Stimulated activated CD4-positive, alpha-beta T cell treated with anti-CD3 and anti-CD28 coated beads, TNF-alpha, amount 100 ng/mL, for 48 hours (primary cell): ENCODE measurements at places on chromosomes 16 and 17.

- peak; percentile 75 for DNase-seq
Observed at GRCh38 chr16:66947302-66948065, 12.2 kb downstream of the CES2 start.

- DNase-seq, result no peak
Observed at GRCh38 chr16:25625620-25626019, 66.1 kb upstream of the HS3ST4 start.

- no peak for DNase-seq
Observed at GRCh38 chr16:64617836-64618476, 503.9 kb downstream of the CDH11 start.

DNA sequence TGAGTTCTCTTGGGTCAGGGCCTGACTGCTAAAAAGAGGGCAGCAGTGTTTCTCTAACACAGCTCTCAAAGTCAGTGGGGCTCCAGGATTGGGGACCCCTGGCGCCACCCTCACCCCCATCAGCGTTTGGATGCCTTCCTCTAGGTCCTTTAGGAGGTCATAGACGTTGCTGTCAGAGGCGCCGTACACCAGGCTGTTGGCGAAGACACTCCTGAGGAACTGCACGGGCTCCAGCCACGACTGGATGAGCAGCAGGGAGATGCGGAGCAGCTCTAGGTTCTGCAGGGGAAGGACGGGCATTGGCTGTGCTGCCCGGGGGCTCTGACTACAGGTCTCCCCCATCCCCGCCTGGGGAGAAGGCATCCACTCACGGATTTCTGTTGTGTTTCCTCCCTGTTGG lies 993 bp downstream of the GH1 start:
- DNase-seq, result no peak

DNA sequence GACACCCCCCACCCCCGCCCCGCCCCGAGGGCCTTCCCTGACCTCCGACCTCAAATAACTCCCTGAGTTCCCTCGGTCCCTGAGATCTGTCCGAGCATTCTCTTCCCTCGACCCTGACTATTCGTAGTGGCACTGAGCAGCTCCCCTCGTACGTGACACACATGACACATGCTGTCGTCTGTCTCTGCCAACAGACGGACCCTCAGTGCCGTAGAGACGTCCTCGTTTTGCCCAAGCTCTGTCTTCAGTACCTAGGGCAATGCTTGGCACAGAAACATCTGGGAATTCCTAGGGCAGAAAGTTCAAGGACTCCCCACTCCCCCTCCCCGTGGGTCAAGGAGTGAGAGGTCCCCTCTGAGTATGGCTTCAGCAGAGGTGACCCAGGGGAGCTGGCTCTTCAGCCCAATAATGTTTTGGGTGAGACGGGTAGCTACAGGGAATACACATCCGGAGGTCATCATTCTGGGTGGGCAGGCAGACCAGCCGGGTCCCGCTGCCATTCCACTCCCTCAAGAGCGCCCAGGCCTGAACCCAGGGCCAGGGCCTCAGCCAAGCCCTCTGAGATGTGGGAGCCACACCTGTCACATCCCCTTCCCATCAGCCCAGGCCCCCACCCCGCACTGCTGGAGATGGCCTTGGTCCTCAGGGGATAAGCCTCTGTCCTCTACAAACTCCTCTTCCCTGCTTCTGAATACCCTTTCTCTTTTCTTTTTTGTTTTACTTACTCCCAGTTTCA lies 671 bp upstream of the FADS6 start:
- no peak for DNase-seq

- no peak for DNase-seq
Observed at GRCh38 chr17:42475835-42476234, 17.2 kb downstream of the ATP6V0A1 start.

DNA sequence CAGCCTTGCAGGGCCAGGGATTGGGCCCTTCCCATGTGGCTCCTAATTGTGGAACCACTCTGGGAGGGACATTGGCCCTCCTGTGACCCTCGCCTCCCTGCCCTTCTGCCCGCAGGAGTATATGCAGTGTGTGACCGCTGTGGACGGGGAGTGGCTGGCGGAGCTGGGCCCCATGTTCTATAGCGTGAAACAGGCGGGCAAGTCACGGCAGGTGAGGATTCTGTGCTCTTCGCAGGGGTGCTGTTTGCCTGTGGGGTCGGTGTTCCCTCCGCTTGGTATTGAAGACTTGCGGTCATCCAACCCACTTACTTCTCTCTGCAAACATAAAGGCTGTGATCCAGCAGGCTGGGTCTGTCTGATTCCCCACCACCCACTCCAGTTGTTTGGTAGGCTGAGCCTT lies 15.7 kb downstream of the DHX38 start:
- no peak for DNase-seq

DNA sequence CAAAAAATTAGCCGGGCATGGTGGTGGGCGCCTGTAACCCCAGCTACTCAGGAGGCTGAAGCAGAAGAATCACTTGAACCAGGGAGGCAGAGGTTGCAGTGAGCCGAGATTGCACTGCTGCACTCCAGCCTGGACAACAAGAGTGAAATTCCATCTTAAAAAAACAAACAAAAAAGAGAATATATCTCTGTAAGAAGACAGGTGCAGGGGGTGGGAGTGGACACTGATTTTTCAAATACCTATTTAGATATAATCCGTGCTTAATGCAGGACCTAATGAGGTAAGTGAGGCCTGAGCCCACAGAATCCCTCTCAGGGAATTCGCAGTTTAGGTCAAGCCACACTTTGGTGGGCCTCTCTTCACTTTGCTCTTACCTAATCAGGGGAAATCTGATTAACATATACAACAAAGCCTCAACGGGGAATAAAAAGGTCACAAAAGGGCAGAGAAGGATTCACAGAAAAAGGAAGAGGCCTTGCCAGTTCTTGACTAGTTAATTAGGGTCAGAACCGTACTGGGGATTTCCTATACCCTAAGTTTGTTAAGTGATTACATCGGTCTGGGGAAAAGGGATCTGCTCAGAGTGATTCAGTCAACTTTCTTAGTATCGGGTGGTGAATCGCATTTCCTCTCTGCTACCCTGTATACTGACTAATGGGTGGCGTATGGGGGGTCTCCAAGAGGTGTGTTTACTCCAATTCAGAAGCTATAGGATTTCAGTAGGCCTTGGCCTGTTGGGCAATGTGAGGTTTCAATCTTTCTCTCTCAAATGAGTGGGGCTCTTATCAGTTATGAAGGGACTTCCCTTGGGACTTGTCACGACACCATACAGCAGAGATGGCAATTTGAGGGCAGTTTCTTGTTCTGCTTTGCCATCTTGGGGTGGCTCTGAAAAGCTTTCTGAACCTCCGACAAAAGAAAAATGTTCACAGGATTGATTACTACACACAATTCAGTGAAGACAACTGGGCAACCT lies 1.9 kb upstream of the NFAT5 start:
- DNase-seq, result peak; percentile 52

- peak; percentile 45 for DNase-seq
Observed at GRCh38 chr17:386141-386876, 33.7 kb upstream of the RPH3AL start.

- no peak for DNase-seq
Observed at GRCh38 chr16:79055251-79055970, 545.1 kb downstream of the MAF start.

DNA sequence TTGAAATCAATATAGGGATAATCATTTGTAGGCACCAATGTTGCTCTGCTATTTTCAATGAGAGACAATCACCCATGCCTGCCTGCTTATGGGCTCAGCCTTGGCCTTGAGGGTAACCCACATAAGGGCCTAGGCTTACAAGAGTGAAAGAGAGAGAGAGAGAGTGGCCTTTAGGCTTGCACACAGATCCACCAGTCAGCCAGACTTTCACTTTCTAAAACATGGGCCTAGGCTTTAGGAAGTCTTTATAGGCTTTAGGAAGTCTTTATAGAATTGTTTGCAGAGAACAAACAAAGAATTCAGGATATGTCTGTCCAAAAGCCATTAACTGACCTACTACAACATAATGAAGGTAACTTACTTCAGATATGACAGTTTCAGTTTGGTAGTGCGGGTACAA lies 3.4 kb downstream of the ABCA9 start:
- no peak for DNase-seq

DNA sequence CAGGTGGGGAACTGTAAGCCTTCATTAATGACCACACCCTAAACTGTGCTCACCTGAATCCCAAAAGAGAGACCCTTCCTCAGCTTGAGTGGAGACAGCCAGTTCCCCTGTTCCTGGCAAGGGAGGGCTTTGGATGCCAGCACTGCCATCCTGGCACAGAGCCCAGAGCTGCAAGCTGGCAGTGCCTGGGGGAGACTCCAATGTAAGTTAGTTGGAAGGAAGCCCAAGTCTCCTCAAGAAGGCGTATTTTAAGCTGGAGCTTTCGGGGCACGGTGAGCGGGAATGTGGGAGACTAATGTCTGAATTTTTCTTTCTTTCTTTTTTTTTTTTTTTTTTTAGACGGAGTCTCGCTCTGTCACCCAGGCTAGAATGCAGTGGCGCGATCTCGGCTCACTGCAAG lies 4.7 kb downstream of the CDC42EP4 start:
- no peak for DNase-seq

DNA sequence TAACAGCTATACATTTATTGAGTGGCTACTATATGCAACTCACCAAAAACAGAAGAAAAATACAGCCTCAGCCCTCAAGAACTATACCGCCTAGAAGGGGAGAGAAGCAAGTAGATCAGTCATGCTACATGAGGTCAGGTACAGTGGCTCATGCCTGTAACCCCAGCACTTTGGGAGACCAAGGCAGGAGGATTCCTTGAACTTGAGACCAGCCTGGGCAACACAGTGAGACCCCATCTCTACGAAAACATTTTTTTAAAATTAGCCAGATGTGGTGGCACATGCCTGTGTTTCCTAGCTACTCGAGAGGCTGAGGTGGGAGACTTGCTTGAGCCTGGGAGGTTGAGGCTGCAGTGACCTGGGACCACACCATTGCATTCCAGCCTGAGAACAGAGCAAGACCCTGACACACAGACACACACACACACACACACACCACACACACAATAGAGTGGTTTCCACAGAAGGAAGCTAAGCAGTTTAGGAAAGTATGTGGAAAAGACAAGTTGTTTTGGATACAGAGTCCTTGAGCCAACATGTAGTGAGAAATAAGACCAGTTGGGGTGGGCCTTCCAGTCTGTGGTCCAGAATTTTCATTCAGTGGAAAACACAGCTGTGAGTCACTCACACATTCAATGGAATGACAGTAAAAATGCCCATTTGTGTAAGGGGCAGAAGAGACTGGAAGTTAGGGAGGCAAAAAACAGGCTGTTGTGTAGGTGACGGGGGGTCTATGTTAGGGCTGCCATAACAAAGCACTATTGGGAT lies 10.7 kb upstream of the SNTB2 start:
- no peak for DNase-seq

- DNase-seq, result no peak
Observed at GRCh38 chr16:55265926-55266325, 58.1 kb upstream of the IRX6 start.

GRCh38 chr17:57086069-57086930 lies 1.3 kb downstream of the AKAP1 start:
- DNase-seq, result peak; percentile 3

DNA sequence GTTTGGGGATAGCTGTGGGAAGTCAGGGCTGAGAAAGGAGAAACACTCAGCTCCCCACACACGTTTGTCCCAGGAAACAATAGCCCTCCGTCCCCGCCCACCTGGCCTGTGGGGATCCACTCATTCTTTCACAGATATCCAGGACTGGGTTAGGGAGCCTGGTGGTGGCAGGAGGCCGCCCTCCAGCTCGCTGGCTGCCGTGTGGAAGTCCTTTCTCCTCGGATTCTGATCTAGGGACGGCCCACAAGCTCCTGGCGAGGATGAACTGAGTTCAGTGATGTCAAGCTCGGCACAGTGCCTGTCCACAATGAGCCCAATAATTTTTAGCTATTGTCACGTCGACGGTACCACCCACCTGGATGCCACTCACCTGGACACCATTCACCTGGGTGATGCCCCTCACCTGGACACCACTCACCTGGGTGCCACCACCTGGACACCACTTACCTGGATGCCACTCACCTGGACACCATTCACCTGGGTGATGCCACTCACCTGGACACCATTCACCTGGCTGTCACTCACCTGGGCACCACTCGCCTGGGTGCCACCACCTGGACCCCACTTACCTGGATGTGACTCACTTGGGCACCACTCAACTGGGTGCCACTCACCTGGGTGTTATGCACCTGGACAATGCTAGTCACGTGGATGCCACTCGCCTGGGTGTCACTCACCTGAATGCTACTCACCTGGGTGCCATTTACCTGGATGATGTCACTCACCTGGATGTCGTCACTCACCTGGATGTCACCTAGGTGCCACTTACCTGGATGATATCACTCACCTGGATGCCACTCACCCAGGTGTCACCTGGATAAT lies 172.5 kb upstream of the FOXF1 start:
- DNase-seq, result no peak

DNA sequence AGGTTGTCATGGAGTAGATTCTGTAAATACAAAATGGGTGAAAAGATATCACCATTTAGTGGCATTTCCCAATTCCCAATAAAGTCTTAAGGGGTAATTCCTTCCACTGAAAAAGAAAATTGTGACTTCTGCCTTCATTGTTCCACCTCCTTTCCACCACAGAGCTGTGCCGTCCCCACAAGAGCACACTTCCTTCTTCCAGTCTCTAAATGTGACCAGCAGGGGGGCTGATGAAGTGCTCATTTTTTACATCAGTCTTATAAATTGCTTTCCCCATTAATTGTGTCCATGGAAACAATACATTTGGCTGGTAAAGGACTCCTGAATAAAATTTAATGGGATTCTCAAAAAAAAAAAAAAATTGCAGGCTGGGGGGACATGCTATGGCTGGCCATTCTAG lies 260.8 kb upstream of the PSMD7 start:
- no peak for DNase-seq

DNA sequence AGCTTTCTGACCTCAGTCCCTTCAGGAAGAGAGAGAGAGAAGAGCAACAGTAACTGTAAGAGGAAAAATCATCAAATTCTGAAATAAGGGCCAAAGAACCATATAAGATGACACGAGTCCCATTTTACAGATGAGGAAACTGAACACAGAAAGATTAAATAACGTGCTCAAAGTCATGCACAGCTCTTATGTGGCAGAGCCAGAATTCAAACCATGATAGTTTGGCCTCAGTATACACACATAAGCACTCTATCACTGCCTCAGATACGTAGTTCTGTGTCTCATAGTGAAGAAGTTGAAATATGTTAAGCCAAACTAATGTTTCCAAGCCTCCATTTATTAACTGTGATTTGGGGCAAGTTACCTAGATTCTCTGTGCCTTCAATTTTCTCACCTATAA lies 1.9 kb upstream of the ZNF19 start:
- no peak for DNase-seq

- DNase-seq, result no peak
Observed at GRCh38 chr17:74380959-74381808, 13.9 kb downstream of the GPR142 start.

DNA sequence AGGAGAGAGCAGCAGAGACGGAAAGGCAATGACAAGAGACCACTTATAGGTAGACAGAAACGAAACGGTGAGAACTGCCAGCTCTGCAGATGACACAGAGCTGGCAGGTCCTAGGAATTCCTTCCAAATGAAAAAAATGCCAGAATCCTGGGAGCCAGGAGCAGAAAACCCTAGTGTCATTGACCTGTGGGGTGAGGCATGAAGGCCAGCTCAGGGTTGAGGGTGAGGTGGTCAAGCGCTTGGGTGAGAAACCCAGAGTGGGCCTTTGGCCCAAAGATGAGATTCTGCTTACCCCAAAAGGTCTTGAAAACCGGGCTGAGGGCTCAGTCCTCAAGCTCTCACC lies 9.2 kb downstream of the HIC1 start:
- DNase-seq, result no peak
